ENCODE measurements at places on chromosomes 16 and 17.
A peak's percentile ranks its signal among the peaks of the same experiment; 100 is the strongest.

DNA sequence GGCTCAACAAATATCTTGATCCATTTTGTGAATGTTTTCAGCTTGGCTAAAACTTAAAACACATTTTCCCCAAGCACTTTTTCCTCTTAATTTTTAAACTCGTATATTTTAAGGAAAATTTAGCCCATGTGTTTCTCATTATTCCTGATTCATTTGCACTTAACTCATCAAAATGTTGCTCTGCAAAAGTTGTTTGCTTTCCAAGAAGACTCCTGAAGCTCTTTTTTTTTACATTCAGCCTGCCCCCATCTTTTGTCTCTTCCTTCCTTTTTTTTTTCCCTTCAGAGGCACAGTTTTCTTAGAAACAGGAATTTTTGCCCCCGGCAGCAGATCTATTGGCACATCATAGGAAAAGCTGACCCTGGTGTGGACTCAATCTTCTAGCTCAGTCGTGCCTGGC is 155.0 kb upstream of the SALL1 start:
- DNase-seq = no peak

- DNase-seq = no peak
Observed at GRCh38 chr17:14910916-14911315, 354.2 kb downstream of the PMP22 start.

DNA sequence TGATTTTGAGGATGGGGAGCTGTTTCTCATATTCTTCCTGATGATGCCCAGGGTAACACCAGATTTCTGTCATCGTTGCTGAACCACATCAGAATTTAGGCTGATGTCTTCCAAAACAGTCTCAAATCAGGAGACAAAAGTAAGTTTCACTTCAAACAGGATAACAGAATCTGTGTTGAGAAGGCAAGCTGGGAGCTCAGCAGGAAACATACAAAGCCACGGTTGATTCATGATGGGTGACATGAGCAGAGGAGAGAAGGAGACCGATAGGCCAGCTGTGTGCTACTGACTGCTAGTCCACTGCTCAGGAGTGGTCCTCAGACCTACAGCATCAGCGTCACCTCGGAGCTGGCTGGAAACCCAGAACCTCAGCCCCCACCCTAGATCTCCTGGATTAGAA is 62.9 kb upstream of the RCVRN start:
- DNase-seq = no peak

GRCh38 chr16:11682655-11683096 is 14.4 kb downstream of the SNN start:
- DNase-seq = no peak

GRCh38 chr17:77821114-77821513 is 137.4 kb upstream of the TNRC6C start:
- DNase-seq = no peak

DNA sequence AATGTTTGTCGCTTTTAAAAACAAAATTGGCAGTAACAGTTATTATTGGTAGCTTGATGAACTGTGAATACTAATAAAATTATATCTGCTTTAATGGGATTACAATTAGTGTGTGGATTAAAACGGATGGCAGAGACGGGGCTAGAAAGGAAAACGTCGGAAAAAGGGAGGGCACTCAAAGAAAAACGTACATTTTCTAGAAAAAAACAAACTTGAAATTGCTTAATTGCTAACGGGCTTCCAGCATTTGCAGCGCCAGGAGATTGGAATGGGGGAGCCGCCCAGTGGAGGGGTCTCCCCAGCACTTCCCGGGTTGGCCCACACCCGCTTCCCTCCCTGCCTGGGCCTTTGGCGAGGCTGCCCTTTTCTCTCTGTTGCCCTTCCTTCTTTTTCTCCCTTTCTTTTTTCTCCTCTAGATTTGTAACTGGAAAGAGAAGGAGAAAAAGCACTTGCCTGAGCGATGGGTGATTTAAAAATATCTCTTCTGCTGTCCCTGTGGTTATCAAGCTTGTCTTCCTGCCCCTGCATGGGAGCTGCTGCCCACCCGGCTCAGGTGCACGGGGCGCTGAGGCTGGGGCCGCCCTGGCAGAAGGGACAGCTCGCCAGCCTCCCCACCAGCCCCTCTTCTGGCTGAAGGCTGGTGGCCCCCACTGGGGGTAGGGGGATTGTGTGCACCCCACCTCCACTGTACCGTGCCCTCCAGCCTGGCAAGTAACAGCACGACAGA is 5.9 kb downstream of the BAHCC1 start:
- DNase-seq = no peak

DNA sequence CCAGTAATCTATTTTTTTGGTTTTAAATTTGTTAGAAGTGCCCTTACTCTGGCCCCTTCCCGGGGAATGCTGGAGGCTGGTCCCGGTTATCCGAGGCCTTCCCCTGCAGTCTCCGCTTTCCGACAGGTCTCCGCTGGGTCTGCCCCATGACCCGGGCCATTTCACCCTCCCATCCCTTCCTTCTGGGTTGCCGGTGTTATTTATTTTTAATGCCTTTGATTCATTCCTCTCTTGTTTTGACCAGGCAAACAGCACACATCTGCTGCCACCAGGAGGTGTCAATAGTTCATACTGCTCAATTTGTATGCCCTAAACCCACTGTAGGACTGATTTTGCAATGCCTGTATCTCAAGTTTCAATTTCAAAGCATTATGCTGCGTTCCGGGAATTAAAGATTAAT is 113.2 kb upstream of the IRX5 start:
- DNase-seq = no peak

GRCh38 chr17:38867179-38867967 is 2.5 kb upstream of the LASP1 start:
- DNase-seq = peak; percentile 63

DNA sequence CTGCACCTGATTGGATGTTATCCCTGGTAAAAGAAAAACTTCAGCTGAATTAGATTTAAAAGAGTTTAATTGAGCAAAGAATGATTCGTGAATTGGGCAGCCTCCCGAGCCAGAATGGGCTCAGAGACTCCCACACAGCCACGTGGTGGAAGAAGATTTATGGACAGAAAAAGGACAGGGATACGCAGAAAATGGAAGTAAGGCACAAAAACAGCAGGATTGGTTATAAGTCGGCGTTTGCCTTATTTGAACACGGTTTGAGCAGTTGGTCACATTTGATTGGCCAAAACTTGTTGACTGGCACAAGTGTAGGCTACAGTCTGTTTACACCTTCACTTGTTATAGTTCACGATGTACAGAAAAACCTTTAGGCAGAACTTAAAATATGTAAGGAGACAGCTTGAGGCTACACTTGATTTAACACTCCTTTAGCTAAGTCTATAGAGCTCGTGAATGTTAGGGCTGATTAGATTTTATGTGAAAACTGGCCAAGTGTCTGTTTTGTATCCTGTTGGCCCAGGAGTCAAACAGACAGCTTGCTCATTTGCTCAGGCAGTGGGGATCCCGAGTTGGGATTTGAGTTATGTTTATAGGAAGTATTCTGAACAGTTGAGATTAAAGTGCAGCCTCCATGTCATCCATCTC is 119.5 kb upstream of the SHISA6 start:
- DNase-seq = no peak

- DNase-seq = no peak
Observed at GRCh38 chr17:31053071-31053470, 41.7 kb upstream of the NF1 start.

DNA sequence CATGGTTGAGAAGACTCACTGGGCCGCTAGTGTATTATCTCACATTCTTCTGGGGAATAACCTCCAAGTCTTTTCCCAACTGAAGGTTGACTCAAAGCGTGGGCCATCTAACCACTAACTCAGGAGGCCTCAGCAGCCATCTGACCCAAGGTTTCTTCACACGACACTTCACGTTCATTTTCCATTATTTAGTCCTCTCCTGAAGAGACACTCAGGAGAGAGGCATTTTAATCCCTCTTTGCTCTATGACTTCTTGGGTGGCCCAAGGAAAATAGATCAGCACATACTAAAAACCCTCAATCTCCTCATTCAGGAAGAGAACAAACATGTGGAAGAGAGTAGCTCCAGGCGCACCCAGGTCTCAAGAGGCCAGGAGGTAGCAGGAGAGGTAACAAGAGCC is 252.8 kb upstream of the FOXF1 start:
- DNase-seq = no peak

DNA sequence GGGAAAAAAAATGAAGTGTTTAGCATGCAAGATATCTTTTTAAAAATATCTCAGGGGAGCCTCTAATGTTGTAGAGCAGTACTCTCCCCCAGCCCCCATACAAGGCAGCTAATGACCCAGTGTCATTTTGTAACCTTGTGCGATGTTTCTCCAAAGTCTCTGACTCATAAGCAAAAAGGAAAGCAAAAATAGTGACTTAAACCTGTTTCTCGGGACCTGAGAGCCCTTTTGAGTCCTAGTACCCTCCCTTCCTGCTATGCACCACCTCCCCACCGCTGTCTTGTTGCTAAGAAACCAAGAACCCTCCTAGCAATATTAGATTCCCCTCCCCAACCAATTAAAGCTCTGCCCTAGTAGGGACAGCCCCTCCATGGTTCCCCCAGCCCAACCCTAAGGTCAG is 2.8 kb downstream of the MYCBPAP start:
- DNase-seq = peak; percentile 75

DNA sequence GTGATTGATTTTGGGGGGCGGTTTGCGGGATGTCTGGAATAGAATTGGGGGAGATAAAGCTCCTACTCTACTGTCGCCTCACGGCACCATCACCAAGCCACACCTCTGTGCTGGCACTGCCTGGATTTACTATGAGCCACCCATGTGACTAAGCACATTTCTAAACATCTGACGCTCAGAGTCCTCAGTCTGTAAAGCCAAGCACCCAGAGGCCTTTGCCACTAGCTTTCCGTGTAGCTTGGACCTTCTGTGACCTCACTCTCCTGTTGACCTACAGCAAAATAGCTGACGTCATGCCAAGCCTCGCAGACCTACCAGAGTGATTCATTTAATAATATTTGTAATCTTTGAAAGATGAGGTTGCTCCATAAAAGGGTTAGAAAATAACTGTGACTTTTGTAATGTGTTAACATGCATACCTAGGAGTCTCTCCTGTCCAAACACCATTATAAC is 38.5 kb upstream of the MYOCD start:
- DNase-seq = no peak

DNA sequence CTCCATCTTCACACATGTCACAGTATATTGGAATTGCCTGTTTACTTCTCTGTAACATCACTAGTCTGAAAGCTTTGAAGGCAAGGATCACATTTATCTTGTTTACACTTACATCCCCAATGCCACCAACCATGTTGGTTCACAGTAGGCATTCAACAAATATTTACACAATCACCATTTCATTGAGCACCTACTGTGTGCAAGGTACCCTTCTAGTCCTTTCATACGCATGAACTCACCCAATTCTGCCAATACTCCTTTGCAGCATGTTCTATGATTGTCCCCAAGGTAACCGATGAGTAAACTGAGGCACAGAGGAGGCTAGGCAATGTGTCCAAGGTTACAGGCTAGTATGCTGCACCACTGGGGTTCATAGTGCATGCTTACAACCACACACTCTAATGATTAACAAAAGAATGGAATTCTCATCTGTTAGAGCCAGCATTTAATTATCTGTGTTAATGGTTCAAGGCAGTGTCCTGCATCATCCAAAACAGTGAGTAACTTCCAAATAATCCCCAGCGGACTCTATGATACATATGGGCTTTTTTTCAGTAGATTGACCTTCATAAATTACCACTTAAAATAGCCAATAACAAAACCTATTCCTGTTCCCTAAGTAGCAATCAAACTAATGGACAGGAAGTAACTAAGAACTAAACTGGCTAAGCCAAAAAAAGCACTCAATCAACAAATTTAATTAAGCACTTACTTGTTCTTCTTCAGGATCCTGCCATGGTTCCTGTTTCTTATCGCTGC is 364.5 kb upstream of the XYLT1 start:
- no peak for DNase-seq

DNA sequence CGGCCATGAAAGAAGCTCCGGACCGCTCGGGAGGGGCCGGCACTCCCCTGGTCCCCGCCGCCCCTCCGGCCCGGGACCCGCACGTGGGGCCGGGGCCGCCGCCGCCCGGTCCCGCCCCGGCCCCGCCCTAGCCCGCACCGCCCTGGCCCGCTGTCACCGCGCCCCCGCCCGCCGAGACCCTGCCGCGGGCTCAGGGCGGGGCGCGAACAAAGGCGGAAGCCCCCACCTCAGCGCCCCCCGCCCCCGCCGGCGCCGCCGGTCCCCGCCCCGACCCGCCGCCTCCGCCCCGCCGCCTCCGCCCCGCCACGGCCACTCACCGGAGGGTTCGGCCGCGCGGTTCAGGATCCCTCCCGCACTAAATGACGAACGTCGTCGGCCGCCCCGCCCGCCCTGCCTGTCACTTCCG is at the start of gene ARHGDIA:
Gene ARHGDIA (minus strand): TSS at position 357 of the 406 bp plus-strand sequence. CDS start 1,407 bp downstream, outside the sequence.
- no peak for DNase-seq

GRCh38 chr16:23486480-23486879 is 23.8 kb downstream of the GGA2 start:
- no peak for DNase-seq

DNA sequence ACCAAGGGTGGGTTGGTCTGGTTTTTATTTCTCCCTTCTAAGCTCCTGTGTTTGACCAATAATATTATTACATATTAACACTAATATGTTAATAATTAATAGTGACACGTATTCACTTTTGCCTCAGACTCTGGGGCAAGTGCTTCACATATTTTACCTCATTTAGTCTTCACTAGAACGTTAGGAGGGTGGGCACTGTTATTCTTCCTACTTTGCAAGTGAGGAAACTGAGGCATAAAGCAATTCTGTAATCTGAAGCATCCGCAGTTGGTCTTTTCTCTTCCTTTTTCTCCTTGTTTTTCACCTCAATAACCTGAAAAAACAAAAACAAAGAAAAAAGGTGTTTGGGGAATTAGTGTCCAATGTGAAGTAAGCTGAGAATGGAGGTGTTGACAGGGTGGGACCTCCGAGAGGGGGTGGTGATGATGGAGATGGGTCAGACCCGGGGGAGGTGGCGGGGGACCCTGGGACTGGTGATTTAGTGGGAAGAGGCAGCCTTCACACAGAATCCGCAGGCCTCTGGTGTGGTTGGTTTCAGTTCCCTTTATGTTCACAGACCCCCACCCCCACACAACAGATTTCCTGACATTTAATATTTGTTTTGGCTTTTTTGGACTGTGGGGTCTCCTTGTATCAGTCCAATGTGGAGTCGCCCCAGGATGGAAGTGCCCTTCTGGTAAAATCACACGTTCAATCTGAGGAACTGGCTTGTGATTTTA is 3.7 kb downstream of the CDH1 start:
- DNase-seq = no peak

- peak; percentile 78 for DNase-seq
Observed at GRCh38 chr17:74457146-74457819, 9.2 kb upstream of the CD300A start.

GRCh38 chr16:14088155-14088753 is 17.1 kb downstream of the MRTFB start:
- no peak for DNase-seq

GRCh38 chr16:83113317-83113716 is 486.5 kb downstream of the CDH13 start:
- DNase-seq = no peak

Measured in CD4-positive, alpha-beta T cell treated with Interleukin-15 for 4 hours (primary cell).